ENCODE measurements at places on chromosomes 3 and 15. TPM values are rescaled to one million over a fixed set of nuclear protein-coding genes. Genes with fewer than 3 reads are reported as not detected.

DNA sequence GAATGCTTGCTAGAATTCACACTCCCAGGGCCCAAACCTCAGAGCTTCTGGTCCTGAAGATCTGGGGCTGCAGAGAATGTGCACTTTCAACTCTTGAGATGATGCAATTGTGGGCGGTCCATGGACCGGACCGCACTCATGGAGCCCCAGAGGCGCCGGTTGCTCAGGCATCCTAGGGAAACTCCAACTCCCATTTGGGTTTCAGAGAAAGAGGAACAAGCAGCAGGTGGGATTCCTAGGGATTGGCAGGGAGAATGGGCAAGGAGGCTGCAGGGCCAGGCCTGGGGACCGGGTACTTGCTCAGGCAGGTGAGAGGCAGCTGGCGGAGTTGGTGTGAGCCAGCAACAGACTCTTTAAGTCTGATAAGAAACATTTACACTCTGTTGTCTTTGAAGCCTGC is 3.5 kb downstream of the NOX5 start:
- DNase-seq, result no peak

TM4SF18 gene
- 3.0 TPM for total RNA-seq

DNA sequence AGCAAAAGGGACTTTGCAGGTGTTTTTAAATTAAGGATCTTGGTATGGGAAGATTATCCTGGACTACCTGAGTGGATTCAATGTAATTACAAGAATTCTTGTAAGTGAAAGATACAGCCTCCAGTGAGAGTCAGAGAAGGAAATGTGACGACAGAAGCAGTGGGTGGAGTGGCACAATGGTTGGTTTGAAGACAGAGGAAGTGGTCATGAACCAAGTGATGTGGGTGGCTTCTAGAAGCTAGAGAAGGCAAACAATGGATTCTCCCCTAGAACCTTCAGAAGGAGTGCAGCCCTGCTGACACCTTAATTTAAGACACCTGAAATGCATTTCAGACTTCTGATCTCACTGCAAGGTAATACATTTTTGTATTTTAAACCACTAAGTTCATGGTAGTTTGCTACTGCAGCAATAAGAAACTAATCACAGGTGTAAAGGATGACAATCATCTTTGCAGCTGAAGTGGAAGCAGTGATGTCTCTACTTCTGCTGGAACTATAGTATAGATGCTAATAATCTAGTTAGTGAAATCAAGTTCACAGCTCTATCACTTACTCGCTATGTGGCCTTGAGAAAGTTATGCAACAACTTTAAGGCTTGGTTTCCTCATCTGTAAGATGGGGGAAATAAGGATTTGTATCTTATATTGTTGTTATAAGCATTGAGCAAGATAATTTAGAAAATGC is 403.4 kb upstream of the SUCLG2 start:
- no peak for DNase-seq

- no peak for DNase-seq
Observed at GRCh38 chr3:78410077-78410476, 1357.7 kb downstream of the ROBO1 start.

GDPGP1 gene
- total RNA-seq, result 16.6 TPM

GRCh38 chr3:194637066-194637465 is 3.8 kb upstream of the TMEM44 start:
- no peak for DNase-seq

GRCh38 chr3:130014526-130014925 is 40.0 kb downstream of the TRH start:
- DNase-seq, result no peak

GRCh38 chr15:71654720-71655174 is 155.6 kb upstream of the NR2E3 start:
- no peak for DNase-seq

GRCh38 chr3:179196098-179196497 is 47.9 kb downstream of the PIK3CA start:
- DNase-seq, result no peak

DNA sequence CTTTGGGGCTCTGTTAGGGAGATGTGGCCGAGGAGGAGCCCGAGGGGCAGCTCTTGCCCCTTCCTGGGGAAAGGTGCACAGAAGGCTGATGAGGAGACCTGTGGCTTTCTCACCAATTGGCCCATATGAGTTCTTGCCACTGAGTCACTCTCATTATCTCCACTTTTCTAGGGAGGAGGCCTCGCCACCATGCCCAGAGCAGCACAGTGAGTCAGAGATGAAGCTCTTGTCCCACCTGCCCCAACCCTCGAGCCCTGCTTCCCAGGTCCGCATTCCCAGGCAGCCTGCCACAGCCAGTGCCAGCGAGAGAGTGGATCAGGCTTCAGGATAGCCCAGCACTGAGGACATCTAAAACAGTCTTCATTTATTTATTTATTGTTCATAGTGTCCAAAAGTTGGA is 53.5 kb downstream of the AMOTL2 start:
- no peak for DNase-seq

DNA sequence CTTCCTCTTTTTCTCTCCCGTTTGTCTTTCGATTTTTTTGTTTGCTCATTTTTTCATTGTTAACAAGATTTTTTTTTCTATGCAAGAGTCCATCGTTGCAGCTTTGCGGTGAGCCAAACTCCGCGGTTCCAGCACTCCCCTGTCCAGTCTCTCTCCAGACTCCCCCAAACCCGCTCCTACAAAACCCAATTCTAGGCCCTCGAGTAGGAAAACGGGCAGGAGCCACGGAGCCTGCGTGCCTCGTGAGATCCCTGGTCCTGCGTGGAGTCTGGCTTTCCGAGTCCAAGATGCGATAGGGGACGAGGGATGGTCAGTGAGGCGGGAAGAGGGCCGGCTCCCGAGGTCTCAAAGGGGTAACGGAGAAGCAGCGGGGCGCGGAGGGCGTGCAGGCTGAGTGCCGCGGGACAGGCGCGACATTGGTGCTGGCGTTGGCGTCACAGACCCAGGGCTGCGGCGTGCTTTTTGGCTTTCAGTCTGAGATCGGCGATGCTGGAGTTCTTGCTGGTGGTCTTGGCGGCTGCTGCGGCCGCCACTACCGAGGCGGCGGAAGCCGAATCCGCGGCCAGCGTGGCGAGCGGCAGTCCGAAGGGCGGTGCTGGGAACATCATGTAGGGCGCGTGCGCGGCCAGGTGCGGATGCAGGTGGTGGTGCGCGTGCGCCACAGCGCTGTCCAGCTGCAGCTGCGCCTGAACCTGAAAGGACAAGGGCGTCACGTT is 8.5 kb downstream of the SHOX2 start:
- DNase-seq, result no peak

- DNase-seq, result no peak
Observed at GRCh38 chr3:190848870-190849269, 13.6 kb downstream of the GMNC start.

CCDC54 gene
- not detected for total RNA-seq

GRCh38 chr15:63905558-63906265 is 72.0 kb upstream of the HERC1 start:
- no peak for DNase-seq

GRCh38 chr3:71254281-71255057 is 329.1 kb downstream of the FOXP1 start:
- no peak for DNase-seq

GRCh38 chr3:72338942-72339669 is 509.1 kb downstream of the SHQ1 start:
- DNase-seq, result no peak

Measured in dorsolateral prefrontal cortex (tissue), 122 donors.